ENCODE measurements at places on chromosomes 1 and 21. TPM values are rescaled to one million over a fixed set of nuclear protein-coding genes. Genes with fewer than 3 reads are reported as not detected.
A peak's percentile ranks its signal among the peaks of the same experiment; 100 is the strongest.

DNA sequence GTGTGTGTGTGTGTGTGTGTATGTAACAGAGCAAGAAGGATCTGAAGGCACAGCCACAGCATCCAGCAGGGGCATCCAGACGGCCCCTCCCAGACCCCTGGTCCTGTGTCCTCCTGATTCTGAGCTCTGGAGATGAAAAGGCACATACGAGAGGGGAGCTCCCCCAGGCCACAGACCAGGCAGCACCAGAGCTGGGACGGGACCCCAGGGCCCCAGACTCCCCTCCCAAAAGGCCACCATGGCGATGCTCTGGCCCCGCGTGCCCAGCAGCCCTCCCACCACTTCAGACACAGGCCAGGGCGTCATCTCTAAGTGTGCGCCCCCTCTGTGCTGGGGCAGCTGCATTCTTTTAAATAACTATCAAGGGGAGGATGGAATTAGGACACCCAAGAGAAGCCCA lies 245.8 kb downstream of the MATN1 start:
- H3K27ac ChIP-seq: no peak overlapping the region
- H3K36me3 ChIP-seq: peaks cover 17% of the 10 kb centered on the region
- no peak for DNase-seq

DTL gene
- 70.1 TPM for total RNA-seq

DNA sequence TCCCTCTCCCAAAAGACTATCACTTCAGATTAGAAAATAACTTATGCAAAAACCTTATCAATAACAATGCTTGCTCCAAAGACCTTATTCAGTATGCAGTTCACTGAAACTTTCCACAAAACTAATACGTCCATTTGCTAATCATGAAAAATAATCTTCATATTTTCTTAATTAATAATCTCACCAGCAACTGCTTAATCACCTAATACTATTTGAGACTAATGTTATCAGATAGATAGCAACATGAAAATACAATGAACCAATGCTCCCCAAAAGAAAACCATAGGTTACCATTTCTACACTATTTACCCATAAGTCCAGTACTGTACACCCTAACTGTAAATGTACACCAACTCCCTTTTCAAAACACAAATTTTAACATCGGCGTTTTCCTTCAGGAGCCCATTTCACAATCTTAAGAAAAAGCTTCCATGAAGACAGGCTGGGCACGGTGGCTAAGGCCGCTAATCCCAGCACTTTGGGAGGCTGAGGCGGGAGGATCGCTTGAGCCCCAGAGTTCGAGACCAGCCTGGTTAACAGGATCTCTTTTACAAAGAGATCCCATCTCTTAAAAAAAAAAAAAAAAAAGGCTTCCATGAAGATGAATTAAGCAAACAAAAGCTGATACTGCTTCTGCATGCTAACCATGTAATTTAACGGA lies 1.7 kb downstream of the GNB1 start:
- peak overlapping the region; percentile 76 for H3K4me3 ChIP-seq
- H3K4me1 ChIP-seq: peaks cover 2% of the 10 kb centered on the region
- no peaks in the 10 kb centered on the region for H3K27me3 ChIP-seq
- no peak for DNase-seq
- H3K36me3 ChIP-seq: peaks cover 12% of the 10 kb centered on the region

ITLN2 gene
- 2.4 TPM for total RNA-seq

- H3K4me3 ChIP-seq: peak overlapping the region; percentile 92
- no peaks in the 10 kb centered on the region for H3K27me3 ChIP-seq
- H3K36me3 ChIP-seq: peaks cover 13% of the 10 kb centered on the region
- peak; percentile 45 for DNase-seq
- H3K27ac ChIP-seq: no peak overlapping the region
Observed at GRCh38 chr1:155977690-155978324, 540 bp downstream of the ARHGEF2 start.

NOS1AP gene
- total RNA-seq: 8.1 TPM

GRCh38 chr1:37905727-37906126 lies 41.1 kb downstream of the INPP5B start:
- no peaks in the 10 kb centered on the region for H3K27me3 ChIP-seq
- DNase-seq: no peak
- peaks cover 16% of the 10 kb centered on the region for H3K36me3 ChIP-seq
- H3K4me1 ChIP-seq: no peaks in the 10 kb centered on the region
- no peak overlapping the region for H3K27ac ChIP-seq

DNA sequence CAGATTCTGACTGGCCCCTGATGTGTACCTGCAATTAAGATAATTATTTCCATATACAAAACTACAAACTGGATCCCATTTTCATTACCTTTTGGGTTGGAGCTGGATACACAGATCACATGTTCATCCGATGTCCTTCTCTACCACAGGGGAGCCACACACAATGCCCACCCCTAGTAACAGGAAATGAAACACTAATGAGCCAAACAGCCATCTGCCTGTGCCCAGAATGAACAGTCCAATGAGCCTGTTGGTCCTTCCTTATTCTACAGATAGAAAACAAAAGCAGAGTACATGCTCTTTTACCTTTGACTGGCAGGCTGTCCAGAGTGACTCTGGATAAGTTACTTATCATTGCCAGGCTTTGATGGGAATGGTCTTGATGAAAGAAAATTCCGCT lies 68.6 kb downstream of the SIPA1L2 start:
- no peak for DNase-seq
- no peak overlapping the region for H3K27ac ChIP-seq
- H3K36me3 ChIP-seq: no peaks in the 10 kb centered on the region
- no peak overlapping the region for H3K4me3 ChIP-seq

DNA sequence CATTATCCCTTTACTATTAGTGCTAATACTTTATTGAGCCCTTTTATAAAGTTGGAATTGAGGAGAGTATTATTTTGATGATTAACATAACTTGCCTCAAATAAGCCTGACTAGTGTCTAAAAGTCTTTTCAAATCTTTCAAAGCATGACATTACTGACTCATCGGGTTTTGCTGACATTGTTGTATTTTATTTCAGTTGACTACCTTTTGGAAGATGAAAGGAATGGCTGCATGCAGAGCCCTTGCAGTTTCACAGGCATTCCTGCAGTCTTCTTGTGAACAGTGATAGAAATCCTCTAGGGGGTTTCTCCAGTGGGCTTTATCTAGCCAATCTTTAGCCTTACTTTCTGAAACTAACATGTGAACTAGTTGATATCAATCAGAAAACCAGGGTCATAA lies 43.0 kb upstream of the TMEM61 start:
- no peak overlapping the region for H3K4me3 ChIP-seq
- H3K36me3 ChIP-seq: peaks cover 6% of the 10 kb centered on the region
- DNase-seq: no peak
- H3K27me3 ChIP-seq: no peaks in the 10 kb centered on the region
- peaks cover 4% of the 10 kb centered on the region for H3K4me1 ChIP-seq

LEFTY2 gene
- total RNA-seq: 16.3 TPM

LY9 gene
- total RNA-seq: not detected

DNA sequence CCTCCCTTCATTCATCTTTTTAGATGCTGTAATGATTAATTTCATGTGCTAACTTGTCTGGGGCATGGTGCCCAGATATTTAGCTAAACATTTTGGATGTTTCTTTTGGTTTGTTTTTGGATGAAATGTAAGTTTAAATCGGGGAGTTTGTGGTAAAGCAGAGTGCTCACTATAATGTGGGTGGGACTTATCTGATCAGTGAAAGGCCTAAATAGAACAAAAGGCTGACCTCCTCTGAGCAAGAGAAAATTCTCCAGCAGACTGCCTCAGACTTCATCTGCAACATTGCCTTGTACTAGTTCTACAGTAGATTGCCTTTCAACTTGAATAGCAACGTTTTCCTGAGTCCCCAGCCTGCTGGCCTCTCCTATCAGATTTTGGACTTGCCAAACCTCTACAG lies 183.6 kb downstream of the S1PR1 start:
- DNase-seq: no peak
- H3K27ac ChIP-seq: no peak overlapping the region
- H3K4me1 ChIP-seq: no peaks in the 10 kb centered on the region

Measured in H9 (cell line).